ENCODE measurements at places on chromosomes 12 and 14.
A peak's percentile ranks its signal among the peaks of the same experiment; 100 is the strongest.

DNA sequence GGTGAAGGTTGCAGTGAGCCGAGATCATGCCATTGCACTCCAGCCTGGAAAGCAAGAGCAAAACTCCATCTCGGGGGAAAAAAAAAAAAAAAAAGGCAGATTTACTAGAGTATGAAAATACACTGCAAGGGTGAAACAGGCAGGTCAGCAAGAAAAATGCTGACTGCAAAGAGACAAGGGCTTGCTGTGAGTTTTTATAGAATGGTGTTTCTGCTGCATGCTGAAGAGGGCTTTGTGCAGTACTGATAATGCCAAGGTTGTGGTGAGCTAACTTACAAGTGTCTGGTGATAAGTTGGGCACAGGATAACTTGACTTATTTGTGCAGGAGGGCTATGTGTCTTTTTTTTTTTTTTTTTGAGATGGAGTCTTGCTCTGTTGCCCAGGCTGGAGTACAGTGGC lies 25.9 kb upstream of the SRP54 start:
- no peak for DNase-seq

GRCh38 chr12:50571786-50572185 lies 67.0 kb downstream of the DIP2B start:
- DNase-seq = no peak

GRCh38 chr14:73393375-73393774 lies 65.0 kb downstream of the NUMB start:
- no peak for DNase-seq

- DNase-seq = no peak
Observed at GRCh38 chr12:7169951-7170350, 19.5 kb upstream of the PEX5 start.

GRCh38 chr12:28023156-28023887 lies 50.8 kb upstream of the PTHLH start:
- DNase-seq = no peak

GRCh38 chr14:20180486-20180885 lies 10.2 kb upstream of the OR11G2 start:
- no peak for DNase-seq

- peak; percentile 47 for DNase-seq
Observed at GRCh38 chr12:4148418-4149056, 125.0 kb upstream of the CCND2 start.

DNA sequence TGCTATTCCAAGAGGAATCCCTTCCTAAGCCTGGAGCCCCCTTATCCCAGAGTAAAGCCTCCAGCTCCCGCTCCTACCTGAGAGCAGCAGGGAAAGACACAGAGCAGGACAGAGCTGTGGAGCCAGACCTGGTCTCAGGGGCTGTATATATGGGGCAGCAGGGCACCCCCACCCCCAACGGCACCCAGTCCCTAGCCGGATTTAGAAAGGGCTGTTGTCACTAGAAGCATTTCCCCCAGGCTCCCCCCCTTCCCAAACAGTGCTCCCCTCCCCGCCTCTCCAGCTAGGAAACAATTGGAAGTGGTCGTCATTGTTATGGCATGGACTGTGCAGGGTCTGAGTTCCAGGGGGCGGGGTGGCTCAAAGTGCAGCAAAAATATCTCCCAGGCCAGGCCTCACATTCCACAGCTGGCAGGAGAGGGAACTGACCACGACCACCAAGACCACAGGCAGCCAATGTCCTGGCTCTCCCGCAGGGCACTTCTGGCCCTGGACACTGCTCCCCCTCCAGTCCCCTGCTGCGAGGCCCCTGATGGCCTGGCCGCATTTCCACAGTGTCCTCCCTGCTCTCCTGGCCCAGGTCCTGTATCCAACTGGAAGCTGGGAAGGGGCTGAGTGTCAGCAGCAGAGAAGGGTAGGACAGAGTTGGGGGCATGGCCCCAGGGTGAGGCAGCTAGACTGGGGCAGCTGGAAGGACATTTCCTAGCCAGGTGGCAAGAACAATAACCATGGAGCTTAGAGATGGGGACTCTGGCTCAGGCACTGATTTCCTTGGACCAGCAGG lies at the start of gene MYH7:
MYH7 (minus strand) TSS at position 118 of the 784 bp plus-strand sequence. CDS start 1,928 bp downstream, outside the sequence.
- no peak for DNase-seq

- DNase-seq = peak; percentile 13
Observed at GRCh38 chr12:10701131-10701681, 21.9 kb downstream of the YBX3 start.

DNA sequence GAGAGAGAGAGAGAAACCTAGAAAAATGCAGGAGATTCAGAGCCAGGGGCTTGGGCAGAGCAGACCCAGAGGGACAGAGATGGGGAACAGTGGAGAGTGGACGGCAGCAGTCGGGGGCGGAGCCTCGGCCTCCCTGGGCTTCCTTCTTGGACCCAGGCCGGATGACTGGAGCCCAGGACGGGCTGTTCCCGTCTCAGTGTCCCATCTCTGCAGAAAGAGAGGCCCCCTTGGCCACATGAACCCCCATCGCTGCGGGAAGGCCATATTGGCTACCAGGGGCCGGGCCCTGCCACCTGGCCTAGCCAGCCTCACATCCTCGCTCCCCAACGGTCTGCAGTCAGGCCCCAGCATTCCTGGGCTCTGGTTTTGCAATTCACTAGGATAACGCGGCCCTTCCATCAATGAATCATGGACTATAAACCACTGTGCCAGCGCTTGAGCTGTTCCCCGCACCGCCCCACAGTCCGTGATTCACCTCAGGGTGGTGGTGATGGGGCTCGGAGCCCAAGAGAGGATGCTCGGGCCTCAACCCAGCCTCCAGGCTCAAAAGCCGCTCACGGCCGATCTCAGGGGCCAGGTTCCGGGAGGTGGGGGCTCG lies 116.5 kb downstream of the RFLNA start:
- DNase-seq = no peak

GRCh38 chr14:35879654-35880249 lies 53.6 kb downstream of the BRMS1L start:
- DNase-seq = peak; percentile 34

- DNase-seq = no peak
Observed at GRCh38 chr12:51077930-51078329, 5.5 kb downstream of the CSRNP2 start.

DNA sequence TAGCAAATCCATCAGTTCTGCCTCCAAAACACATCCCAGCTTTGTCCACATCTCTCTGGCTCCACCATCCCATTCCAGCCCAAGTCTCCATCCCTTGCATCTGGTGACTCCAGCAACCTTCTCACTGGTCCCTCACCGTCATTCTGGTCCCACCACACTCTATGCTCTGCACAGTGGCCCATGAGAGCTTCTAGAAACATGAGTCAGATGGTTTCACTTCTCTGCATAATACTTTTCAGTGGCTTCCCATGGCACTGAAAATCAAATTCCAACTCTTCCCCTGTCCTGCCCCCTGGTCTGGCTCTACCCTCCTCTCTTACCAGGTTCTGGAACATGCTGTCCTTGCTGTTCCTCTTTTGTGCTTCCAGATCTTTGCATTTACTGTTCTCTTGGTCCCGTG lies 17.2 kb upstream of the C12orf76 start:
- peak; percentile 33 for DNase-seq

GRCh38 chr14:100553471-100553870 lies 33.7 kb downstream of the BEGAIN start:
- no peak for DNase-seq

DNA sequence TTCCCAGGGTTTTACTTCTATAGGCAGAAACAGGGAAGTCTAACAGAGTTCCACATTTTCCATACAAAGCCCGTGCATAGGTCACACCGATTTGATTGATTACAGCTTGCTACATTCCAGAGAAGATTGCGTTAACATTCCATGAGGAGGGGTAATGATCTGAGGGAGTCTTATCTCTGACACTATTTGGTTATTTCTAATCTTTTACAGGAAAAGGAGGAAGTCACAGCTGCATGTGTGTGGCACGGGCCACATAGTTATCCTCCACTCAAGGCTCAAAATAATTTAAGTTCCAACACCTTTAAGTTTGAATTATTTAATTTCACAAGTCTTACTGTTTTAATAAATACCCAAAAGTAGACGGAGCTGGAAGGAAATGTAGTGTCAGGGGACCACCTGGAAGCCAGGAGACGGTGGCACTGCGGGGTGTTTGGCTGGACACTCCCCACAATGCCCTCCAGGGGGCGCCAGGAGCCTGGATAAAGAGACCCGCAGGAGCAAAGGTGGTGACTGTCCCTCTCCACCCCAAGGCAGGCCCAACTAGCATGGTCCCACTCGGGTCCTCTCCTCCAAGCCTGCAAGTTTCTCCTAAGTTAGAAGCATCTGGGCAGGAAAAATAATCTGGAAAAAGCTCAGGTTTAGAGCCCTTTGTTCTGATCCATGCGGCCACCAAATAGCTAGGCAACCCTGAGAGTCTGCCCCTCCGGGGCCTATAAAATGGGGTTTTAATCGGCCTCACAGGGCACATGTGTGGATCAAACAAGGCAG lies 20.2 kb downstream of the KRT8 start:
- peak; percentile 83 for DNase-seq

- no peak for DNase-seq
Observed at GRCh38 chr12:130486146-130486435, 148.4 kb downstream of the PIWIL1 start.

DNA sequence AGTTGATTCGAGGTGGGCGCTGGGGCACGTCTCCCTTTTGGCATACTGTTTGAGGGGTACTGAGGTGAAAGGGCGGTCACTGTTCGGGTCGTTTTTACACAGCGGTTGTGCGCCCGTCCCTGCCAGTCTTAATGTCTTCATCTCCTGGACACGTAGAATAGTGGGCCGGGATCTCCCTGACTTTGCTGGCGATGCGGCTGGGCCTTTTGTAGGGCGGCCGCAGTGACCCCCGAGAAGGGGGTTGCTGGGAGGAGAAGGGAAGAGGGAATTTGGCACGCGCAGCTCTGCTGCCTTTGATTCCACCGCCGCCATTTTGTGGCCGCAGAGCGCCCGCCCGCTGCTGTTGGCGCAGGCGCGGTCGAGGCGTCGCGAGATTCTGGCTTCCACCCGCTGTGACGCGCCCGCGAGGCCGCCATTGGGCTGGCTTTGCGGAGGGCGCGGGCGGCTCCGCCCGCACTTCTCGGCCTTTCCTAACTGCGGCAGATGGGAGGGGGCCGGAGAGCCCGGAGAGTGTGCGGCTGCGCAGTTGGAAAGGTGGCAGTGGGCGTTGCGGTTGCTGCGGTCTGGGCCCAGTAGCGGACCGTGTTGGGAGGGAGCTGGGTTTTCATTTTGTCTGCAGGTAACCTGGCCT lies 542 bp downstream of the SRSF5 start:
- DNase-seq = peak; percentile 95

DNA sequence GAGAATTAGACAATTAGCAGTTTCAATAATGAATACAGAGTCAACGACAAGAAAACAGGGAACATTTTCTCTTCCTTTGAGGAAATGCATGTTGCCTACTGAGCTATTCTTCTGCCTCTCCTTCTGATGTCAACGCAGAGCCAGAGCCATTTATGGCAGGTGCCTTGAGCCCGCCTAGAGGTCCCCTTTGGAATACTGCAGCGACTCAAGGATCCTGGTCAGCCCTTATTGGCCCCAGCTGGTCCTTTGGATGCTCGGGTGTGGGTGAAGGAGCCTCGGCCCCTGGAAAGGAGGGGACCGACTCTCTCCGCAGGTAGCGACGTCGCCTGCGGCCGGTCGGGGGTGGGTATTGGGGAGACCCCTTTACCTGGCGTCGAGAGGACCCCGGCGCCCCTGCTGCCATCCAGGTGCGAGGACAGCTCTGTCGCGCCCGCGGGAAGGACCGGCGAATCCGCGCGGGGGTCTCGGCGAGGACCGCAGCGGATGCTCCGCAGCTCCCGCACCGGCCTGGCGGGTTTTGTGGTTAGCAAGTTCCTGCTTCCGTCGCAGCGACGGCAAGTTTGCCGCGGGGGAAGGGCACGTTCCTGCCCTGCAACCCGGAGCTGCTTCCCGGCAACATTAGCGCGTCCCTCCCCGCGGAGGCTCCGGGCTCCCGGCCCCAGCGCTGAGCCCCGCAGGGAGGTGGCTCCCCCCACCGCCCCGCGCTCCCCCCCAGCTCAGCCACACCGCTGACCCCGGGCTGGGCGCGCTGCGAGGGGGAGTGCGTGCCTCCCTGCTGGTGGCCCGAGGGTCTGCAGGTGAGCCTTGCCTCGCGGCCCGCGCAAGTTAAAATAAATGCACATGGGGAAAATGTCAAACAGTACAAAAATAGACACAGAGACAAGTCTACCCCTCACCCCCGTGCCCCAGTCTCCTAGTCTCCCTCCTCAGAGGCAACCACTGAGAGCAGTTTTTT lies at the start of gene MANSC1:
MANSC1 (minus strand) TSS at position 532 of the 955 bp plus-strand sequence. CDS start 6,928 bp downstream, outside the sequence.
- DNase-seq = peak; percentile 39

- DNase-seq = no peak
Observed at GRCh38 chr12:4555804-4556203, 6.2 kb upstream of the DYRK4 start.

- DNase-seq = no peak
Observed at GRCh38 chr14:22184830-22185168, 404.2 kb downstream of the DAD1 start.

DNA sequence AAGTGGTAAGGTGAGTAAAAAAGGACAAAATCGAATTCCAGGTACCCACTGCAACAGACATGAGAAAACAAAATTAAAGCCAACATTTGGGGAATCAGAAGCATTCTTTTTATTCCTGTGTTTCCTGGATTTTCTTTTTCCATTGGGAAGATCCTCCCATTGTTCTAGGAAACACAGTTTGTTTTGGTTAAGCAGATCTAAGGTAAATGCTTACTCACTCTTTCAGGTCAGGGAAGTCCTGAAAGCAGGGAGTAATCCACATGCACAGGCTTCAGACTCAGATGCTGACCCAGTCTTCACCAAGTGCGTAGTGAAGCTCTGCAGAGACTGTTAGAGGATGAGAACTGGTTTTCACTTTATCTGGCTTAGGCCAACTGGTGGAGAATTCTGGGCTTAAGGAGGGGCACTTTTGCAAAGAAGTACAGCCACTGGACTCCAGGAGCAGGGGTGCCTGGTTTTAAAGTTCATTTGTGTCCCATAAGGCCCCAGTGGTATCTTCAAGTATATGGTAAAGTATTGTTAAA lies 57.7 kb downstream of the RPAP3 start:
- DNase-seq = no peak

GRCh38 chr14:89842837-89843236 lies 111.7 kb downstream of the EFCAB11 start:
- no peak for DNase-seq

GRCh38 chr12:106074361-106074705 lies 64.4 kb downstream of the NUAK1 start:
- no peak for DNase-seq

DNA sequence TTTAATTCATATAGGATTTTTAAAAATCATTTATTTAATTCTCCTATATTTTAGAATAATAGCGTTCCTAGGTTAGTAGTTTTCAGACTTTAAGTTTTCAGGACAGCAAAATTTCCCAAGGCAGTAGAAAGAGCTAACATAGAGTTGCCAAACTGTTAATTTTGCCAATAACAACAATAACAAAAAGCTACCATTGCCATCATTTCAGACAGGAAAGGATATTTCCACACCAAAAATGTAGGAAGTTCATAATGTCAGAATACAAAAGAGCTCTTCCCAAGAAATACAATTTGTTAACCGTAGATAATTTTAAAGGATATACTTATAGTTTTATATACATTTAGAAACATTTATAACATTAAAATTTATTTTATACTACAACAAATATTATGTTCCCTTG lies 81.4 kb upstream of the EEA1 start:
- no peak for DNase-seq

- no peak for DNase-seq
Observed at GRCh38 chr14:39071096-39071495, 31.9 kb downstream of the SEC23A start.
